ENCODE measurements at places on chromosomes 6 and 20.
A peak's percentile ranks its signal among the peaks of the same experiment; 100 is the strongest.

- DNase-seq = no peak
Measured at GRCh38 chr6:167760979-167761793, 65.5 kb upstream of the AFDN start.

DNA sequence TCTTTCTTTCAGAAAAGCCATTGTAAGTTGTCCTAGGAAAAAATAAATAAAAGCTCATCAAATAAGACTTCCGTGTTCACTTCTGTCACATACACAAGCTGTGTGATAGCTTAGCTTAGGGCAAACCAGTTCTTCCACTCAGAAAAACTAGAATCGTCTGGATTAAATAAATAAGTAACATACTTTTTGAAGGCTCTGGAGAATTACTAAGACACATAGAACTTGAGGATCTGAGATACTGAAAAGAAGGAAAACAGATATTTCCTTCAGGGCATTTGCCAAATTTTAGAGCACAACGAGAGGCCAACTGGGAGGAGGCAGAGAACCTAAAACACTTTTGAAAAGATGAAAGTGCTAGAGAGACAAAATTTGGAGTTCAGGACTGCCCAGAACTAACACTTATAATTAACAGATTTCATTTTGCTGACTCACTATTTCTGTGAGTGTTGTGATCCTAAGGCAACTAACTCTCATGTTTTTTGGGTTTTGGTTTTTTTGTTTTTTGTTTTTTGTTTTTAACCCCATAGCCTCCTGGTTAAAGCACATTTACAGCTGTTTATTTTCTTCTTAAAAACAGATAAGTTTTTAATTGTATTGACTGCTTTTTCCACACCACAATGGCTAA lies 38.7 kb upstream of the THEMIS start:
- DNase-seq = no peak

GRCh38 chr20:50713657-50714101 lies 17.7 kb upstream of the PARD6B start:
- peak; percentile 6 for DNase-seq

DNA sequence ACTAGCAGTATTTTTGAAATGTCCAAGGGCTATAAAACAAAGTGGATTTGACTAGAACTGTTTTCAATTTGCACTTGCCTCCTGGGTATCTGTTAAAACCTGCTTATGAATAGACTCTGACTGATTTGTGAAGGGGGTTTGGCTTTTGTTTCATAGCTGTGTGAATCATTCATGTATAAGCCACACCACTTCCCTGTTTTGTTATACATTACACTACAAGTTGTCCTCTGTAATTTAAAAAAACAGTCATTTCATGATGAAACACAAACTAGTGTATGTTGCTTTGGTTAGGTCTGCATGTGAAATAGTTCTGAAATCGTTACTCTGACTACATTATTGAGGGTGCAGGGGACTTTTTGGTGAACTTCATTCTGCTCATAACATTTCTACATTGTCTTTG lies 121.7 kb downstream of the NKAIN2 start:
- DNase-seq = no peak

GRCh38 chr6:37279366-37280134 lies 21.6 kb upstream of the TMEM217 start:
- no peak for DNase-seq

DNA sequence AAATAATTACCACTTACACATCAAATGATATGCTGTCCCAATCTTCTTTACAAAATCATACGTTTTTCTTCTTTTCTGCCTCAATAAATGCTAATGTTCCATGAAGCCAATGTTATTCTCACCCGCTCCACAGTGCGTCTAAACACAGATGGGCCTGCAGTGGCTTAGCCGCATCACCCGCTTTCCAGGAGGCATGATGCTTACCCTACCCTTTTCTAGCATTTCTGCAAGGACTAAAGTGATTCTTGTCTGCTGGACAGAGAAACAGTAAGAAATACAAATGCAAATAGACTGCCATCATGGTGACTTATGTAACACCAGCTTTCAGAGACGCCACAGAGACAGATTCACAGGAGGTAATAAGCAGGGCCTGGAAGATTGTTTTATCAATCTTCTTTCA lies 104.4 kb downstream of the RNASET2 start:
- DNase-seq = no peak

DNA sequence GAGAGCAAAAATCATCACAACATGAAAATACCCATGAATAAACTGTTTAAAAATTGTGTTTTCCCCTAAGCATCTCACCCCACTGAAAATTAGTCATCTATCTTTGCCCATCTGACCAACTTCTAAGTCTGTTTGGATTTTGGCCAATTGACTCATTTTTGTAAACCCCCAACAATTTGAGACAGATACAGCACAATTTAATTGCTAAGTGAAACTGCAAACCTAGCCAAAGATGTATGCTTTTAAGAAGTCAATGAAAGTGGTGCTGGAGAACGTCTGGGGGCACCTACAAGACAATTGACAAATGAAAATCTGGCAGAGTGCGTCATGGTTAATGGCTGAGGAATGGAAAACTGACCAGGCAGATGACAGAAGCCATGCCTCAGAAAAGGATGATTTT lies 30.9 kb upstream of the SLC24A3 start:
- DNase-seq = no peak

- no peak for DNase-seq
Measured at GRCh38 chr6:107186047-107186446, 70.7 kb upstream of the BEND3 start.

GRCh38 chr20:60244373-60245146 lies 286.3 kb downstream of the CDH26 start:
- DNase-seq = no peak

GRCh38 chr20:2849529-2849928 lies 9.0 kb downstream of the VPS16 start:
- DNase-seq = no peak

DNA sequence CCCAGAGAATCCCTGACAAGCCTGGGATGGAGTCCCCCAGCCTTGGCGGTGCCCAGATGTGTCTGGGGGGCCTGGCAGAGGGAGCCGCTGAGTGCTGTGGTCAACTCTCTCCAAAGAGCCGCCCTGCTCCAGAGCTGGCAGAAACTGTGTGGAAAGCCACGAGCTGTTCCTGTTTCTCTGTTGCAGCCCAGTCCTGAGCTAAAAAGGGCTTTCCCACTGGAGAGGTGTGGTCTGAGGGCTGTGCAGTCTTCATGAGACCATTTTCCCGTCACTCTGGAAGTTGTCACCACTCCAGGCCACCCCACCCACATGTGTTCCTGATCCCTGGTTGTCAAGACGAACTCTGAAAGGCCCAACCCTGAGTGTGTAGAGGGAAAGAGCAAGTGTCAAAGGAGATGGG lies 99.7 kb upstream of the KCNK16 start:
- DNase-seq = peak; percentile 9

GRCh38 chr20:1173698-1174097 lies 11.1 kb downstream of the TMEM74B start:
- DNase-seq = no peak

DNA sequence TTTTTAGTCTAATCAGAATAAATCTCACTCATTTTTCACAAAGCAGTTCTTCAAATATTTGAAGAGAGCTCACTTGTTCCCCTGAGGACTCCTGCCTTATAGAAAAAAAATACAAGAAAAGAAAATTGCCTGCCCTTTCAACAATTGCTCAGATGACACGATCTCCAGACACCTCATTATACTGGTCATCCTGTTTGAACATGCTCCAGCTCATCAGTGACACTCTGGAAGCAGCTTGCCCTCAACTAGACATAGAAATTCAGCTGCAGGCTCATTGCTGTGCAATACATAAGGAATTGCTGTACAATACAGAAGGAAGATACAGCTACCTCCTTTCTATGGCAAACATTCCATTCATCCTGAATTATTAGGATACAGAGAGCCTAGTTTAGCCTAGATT lies 73.1 kb downstream of the OPN5 start:
- DNase-seq = no peak

DNA sequence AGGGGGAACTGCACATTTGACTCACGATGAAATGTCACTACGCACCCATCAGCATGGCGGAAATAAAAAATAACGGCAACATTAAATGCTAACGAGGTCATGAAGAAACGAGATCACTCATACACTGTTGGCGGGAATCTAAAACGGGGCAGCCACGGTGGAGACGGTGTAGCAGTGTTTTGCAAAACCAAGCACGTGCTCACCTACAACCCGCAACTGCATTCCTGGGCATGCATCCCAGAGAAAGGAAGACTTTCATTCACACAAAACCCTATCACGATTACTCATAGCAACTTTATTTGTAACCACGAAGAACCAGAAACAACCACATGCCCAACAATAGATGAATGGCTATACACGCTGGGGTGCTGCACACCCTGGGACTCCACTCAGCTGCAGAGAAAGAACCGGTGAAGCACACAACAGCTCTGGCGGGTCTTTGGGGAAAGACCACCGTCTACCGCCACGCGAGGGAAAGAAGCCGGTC lies 77.0 kb downstream of the YTHDF1 start:
- DNase-seq = no peak

DNA sequence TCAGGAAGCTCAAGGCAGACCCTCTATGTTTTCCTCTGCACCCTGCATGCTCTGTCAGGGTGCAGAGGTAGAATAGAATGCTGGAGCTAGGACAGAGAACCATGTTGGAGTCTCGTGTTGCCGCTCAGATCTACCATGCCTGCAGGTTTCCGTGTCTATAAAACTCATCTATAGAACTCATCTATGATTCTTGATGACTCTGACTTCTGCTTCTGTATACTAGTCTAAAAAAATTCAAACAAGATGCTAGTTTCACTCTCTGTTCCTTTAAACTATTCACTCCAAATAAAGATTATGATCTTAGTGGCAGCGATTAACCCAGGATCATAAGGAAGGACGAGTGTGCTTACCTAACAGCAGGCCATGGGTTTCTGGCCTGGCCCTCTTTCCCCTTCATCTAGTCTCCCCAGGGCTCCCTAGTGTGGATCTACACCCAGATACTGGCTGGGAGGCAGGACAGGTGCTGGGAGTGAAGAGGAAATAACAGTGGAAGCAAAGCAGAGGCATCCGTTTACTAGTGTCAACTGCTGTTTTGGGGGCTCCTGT lies 162.7 kb upstream of the SUPT3H start:
- DNase-seq = no peak

- DNase-seq = no peak
Measured at GRCh38 chr6:166813461-166813860, 142.9 kb downstream of the RNASET2 start.

DNA sequence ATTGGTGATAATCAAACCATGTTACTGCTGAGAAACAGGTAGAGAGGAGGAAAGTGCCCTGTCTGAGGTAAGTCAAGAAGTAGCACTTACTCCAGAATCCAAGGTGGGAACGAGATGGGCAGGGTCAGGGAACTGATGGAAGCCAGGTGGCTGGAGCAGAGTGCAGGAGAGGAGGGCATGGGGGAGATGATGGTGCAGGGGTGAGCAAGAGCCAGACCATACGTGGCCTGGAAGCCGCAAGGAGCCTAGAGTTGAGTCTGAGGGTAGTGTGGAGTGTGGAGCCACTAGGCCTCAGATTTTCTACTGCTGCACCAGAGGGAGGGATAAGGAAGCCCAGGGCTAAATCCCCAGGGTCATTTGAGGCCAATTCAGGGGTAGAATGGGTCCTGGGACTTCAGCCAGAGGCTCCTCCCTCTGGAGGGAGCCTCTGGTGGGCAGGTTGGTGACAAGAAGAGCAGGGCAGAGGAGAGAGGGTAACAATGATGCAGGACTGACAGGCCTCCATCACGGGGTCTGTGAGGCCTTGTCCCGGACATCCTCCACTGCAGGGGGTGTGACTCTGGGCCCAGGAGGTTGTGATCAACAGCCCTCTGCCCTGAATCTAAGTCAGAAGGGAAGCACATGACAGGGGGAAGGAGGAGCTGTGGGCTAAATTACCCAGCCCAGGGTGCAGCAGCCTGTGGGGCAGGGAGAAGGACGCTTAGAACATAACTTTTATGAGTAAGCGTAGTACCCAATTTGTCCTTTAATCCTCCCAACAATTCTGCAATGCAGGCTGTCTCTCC lies 28.7 kb downstream of the COX4I2 start:
- peak; percentile 67 for DNase-seq

DNA sequence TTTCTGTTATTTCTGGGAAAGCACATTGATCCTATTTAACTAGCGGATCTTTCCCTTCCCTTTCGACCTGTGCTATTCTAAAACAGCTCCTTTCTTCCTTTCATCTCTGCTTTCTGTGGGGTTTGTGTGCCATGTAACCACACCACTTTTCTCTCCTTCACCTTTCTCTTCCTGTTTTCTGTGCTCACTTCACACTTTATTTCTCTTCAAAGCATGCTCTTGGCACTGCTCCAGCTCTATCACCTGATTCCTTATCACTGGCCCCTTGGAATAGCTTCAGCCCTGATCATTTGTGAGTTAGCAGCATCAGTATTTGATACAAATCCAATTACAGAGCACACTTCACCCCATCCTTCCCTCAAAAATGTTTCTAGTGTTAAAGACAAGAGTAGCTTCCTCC lies 8.1 kb upstream of the METTL24 start:
- DNase-seq = no peak

- DNase-seq = no peak
Measured at GRCh38 chr6:168302534-168302933, 17.0 kb downstream of the DACT2 start.

GRCh38 chr6:32484614-32484998 lies 44.9 kb downstream of the HLA-DRA start:
- no peak for DNase-seq

GRCh38 chr20:55461519-55461918 lies 543.8 kb downstream of the CBLN4 start:
- DNase-seq = no peak

Data from substantia nigra (tissue), 51 donors.